Mesendoderm (in vitro differentiated cells): ENCODE measurements at places on chromosomes 3 and 15.
A peak's percentile ranks its signal among the peaks of the same experiment; 100 is the strongest.

DNA sequence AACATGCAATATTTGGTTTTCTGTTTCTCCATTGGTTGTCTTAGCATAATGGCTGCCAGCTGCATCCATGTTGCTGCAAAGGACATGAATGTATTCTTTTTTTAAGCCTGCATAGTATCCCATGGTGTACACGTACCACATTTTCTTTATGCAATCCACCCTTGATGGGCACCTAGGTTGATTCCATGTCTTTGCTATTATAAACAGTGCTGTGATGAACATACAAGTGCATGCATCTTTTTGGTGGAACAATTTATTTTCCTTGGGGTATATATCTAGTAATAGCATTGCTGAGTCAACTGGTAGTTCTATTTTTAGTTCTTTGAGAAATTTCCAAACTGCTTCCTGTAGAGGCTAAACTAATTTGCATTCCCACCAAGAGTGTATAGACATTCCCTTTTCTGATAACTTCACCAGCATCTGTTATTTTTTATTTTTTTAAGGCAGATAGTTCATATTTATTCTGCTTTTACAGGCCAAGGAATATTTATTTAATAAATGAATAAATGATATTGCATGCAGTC lies 62.4 kb upstream of the NPHP3 start:
- H3K27me3 ChIP-seq = no peaks in the 10 kb centered on the region
- DNase-seq = no peak
- no peaks in the 10 kb centered on the region for H3K36me3 ChIP-seq
- H3K27ac ChIP-seq = no peak overlapping the region
- no peak overlapping the region for H3K4me3 ChIP-seq
- no peaks in the 10 kb centered on the region for H3K4me1 ChIP-seq

GRCh38 chr3:162601101-162601670 lies 1104.6 kb downstream of the OTOL1 start:
- no peak overlapping the region for H3K27ac ChIP-seq
- no peaks in the 10 kb centered on the region for H3K36me3 ChIP-seq
- H3K27me3 ChIP-seq = no peaks in the 10 kb centered on the region
- no peak overlapping the region for H3K4me3 ChIP-seq

DNA sequence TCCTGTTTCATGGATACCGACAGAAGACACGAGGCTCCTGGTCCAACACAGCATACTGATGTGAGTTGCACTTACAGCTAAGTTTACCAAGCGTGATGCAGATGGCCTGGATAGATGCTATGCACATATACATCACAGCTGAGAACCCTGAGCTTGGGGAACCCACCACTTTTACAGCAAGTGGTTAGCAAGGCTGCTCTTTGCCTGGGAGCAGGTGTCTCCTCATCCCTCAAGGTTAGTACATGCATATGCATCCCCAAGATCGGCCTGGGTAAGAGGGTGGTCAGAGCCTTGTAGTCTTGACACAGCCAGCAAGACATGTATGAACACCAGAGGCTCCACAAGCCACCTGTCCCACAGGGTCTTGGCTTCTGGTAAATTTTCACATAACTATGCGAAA lies 28.3 kb downstream of the LRRC2 start:
- no peak overlapping the region for H3K4me3 ChIP-seq
- H3K27ac ChIP-seq = no peak overlapping the region
- peaks cover 2% of the 10 kb centered on the region for H3K4me1 ChIP-seq
- H3K36me3 ChIP-seq = no peaks in the 10 kb centered on the region
- H3K27me3 ChIP-seq = no peaks in the 10 kb centered on the region

GRCh38 chr3:104032283-104032682 lies 1334.4 kb upstream of the ALCAM start:
- DNase-seq = peak; percentile 88
- H3K36me3 ChIP-seq = no peaks in the 10 kb centered on the region
- H3K27ac ChIP-seq = no peak overlapping the region

GRCh38 chr3:3117651-3118050 lies 7.5 kb upstream of the IL5RA start:
- H3K4me1 ChIP-seq = no peaks in the 10 kb centered on the region
- H3K4me3 ChIP-seq = no peak overlapping the region
- no peak overlapping the region for H3K27ac ChIP-seq

GRCh38 chr15:42018306-42019224 lies 2.3 kb downstream of the PLA2G4E start:
- no peaks in the 10 kb centered on the region for H3K36me3 ChIP-seq
- no peak overlapping the region for H3K4me3 ChIP-seq
- no peaks in the 10 kb centered on the region for H3K4me1 ChIP-seq
- no peak overlapping the region for H3K27ac ChIP-seq
- H3K27me3 ChIP-seq = no peaks in the 10 kb centered on the region
- no peak for DNase-seq

- H3K27me3 ChIP-seq = no peaks in the 10 kb centered on the region
- DNase-seq = no peak
- no peak overlapping the region for H3K4me3 ChIP-seq
- H3K27ac ChIP-seq = no peak overlapping the region
- no peaks in the 10 kb centered on the region for H3K4me1 ChIP-seq
These were observed 312.3 kb downstream of the ZBBX start for GRCh38 chr3:167067787-167068161.

DNA sequence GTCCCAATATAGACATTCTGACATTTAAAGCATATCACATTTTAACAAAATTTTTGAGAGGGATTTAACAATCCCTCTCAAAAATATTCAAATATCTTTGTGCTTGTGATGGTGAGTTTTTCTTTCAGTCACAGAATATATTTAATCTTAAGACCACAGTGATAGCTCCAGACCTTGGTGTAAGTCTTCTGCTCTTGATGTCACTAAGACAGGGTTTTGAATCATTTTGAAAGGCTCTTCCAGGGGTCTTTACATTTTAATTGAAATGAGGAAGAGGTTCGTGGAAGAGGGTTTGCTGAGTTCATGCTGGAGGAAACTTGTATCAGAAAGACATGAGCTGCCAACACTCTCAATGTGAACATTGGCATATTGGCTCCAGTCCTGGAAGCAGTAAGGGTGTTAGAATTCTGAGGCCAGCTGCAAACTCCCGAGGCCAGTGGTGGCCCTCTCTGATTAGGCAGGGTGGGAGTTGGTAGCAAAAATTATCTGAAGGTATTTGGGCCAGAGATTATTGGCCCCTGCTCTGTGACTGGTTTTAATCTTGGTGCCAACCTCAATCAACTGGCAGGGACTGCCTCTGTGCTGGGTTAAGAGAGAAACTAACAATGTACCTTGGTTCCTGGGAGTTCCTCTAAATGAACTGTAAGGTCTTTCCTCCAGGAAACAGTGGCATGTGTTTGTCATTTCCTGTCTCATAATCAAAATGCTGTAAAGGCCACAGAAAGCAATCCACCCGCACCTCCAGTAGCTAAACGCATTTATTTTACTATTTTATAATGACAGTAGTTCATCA lies 5.3 kb downstream of the POU1F1 start:
- DNase-seq = no peak
- no peak overlapping the region for H3K27ac ChIP-seq
- no peaks in the 10 kb centered on the region for H3K4me1 ChIP-seq

- no peak overlapping the region for H3K27ac ChIP-seq
- H3K27me3 ChIP-seq = no peaks in the 10 kb centered on the region
- no peaks in the 10 kb centered on the region for H3K4me1 ChIP-seq
These were observed 165.1 kb upstream of the GOLIM4 start for GRCh38 chr3:168260859-168261258.

DNA sequence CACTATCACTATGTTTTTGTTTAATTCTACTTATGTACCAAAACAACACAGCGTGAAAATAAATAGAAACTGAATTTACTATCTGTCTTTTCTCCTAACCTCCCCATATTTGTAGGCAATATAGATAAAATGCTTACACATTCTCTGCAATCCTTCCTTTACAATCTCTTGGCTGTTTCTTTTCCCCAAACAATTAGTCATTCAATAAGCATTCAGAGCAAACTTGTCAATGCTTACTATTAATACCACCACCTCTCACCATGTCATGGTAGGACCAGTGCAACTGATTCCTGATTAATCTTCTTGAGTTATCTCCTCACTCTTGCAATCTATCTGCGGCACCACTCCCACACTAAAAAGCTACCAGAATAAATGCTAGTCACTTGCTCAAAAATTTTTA lies 74.0 kb upstream of the TTBK2 start:
- no peak overlapping the region for H3K27ac ChIP-seq
- no peaks in the 10 kb centered on the region for H3K4me1 ChIP-seq
- H3K36me3 ChIP-seq = no peaks in the 10 kb centered on the region
- peak; percentile 34 for DNase-seq
- no peak overlapping the region for H3K4me3 ChIP-seq
- H3K27me3 ChIP-seq = no peaks in the 10 kb centered on the region

GRCh38 chr3:162525771-162526170 lies 1029.2 kb downstream of the OTOL1 start:
- H3K27me3 ChIP-seq = no peaks in the 10 kb centered on the region
- H3K4me1 ChIP-seq = no peaks in the 10 kb centered on the region
- no peak for DNase-seq
- H3K27ac ChIP-seq = no peak overlapping the region
- no peak overlapping the region for H3K4me3 ChIP-seq

GRCh38 chr3:122986693-122987179 lies 40.8 kb downstream of the SEMA5B start:
- no peak overlapping the region for H3K27ac ChIP-seq
- H3K4me3 ChIP-seq = no peak overlapping the region
- no peaks in the 10 kb centered on the region for H3K27me3 ChIP-seq

DNA sequence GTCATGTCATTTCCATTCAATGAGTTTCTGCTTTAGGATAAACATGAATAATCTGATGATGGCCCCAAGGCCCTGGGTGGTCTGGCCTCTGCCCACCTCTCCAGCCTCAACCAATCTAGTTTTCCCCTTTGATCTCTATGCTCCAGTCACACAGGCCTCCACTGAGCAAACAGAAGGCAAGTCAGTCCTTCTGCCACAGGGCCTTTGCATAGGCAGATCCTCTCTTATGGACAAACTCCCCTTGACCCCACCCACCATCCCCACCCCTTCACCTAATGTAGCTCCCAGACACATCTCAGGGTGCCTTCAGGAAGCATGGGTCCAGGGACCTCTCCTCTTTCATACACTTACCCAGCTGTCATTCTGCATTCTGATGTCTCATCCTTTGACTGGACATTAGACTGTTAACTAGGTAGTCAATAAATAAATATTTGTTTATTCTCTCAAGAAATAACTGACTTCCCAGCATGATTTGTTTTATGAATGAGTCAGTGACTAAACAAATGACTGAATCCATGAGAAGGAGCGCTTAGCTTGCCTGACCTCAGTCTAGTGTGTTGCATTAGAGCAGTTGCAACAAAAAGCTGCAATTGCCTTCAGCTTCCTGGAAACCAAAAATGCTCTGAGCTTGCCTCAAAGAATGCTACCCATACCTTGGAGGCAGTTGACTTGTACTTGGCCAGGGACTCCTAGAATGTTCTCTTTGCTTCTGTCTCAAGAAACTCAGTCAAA lies 386.6 kb upstream of the WNT5A start:
- H3K4me3 ChIP-seq = no peak overlapping the region
- H3K27ac ChIP-seq = no peak overlapping the region
- no peaks in the 10 kb centered on the region for H3K36me3 ChIP-seq
- H3K27me3 ChIP-seq = no peaks in the 10 kb centered on the region
- no peaks in the 10 kb centered on the region for H3K4me1 ChIP-seq

GRCh38 chr15:28114721-28115622 lies 15.9 kb upstream of the OCA2 start:
- no peak overlapping the region for H3K27ac ChIP-seq
- DNase-seq = no peak
